ENCODE measurements at places on chromosomes 11 and 22.

- DNase-seq: no peak
Measured at GRCh38 chr22:48496226-48496845, 1331.3 kb downstream of the BRD1 start.

DNA sequence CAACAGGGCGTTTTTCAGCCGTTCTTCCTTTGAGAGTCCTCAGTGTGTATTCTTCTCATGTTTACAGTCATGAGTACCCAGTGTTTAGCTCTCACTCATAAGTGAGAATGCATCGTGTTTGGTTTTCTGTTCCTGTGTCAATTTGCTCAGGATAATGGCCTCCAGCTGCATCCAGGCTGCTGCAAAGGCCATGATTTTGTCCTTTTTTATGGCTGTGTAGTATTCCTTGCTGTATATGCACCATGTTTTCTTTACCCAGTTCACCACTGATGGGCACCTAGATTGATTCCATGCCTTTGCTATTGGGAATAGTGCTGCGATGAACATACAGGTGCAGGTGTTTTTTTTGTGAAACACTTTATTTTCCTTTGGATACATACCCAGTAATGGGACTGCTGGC, 23.5 kb downstream of the B3GAT1 start:
- DNase-seq: no peak

GRCh38 chr11:101881586-101881985, 33.2 kb upstream of the CEP126 start:
- DNase-seq: no peak

GRCh38 chr11:35335226-35335625, 84.1 kb downstream of the SLC1A2 start:
- DNase-seq: no peak

GRCh38 chr22:19612866-19613572, 88.8 kb upstream of the CLDN5 start:
- no peak for DNase-seq

- DNase-seq: no peak
Measured at GRCh38 chr11:2725368-2726300, 25.8 kb upstream of the KCNQ1OT1 start.

Data from stimulated activated CD4-positive, alpha-beta T cell treated with anti-CD3 and anti-CD28 coated beads, Interleukin-12 subunit alpha, Interleukin-12 subunit beta, amount 100 ng/mL, for 24 hours (primary cell).